ENCODE measurements at places on chromosomes 5 and 9.

GRCh38 chr5:90099099-90099498, 310.5 kb downstream of the CETN3 start:
- DNase-seq = no peak

DNA sequence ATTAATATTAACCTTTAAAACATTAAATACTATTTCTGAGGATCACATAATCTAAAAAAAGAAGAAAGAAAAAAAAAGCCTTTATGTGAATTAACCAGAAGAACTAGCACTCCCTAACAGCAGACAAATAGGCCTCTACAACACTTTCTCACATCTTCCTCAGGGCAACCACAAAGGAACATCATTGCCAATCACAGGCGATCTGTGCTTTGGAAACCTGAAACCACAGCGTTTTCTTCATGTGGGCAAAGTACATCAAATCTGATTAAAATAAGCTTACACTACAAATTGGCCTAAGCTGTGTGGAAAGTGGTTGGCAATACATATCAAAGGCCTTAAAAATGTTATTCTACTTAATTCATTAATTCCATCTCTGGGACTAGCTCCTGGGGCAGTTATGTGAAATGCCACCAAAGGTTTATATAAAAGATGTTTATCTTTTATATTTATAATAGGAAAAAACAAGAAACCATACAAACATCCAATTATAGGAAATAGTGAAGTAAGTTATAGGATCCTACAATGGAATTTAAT, 184.8 kb upstream of the TBCA start:
- peak; percentile 50 for DNase-seq

GRCh38 chr9:37428345-37428744, 5.8 kb downstream of the GRHPR start:
- DNase-seq = no peak

GRCh38 chr5:89908876-89909275, 500.7 kb downstream of the CETN3 start:
- no peak for DNase-seq

- no peak for DNase-seq
These were observed 333.3 kb downstream of the MAT2B start for GRCh38 chr5:163838738-163839137.

- no peak for DNase-seq
These were observed 230.2 kb downstream of the IRX1 start for GRCh38 chr5:3825531-3826451.

DNA sequence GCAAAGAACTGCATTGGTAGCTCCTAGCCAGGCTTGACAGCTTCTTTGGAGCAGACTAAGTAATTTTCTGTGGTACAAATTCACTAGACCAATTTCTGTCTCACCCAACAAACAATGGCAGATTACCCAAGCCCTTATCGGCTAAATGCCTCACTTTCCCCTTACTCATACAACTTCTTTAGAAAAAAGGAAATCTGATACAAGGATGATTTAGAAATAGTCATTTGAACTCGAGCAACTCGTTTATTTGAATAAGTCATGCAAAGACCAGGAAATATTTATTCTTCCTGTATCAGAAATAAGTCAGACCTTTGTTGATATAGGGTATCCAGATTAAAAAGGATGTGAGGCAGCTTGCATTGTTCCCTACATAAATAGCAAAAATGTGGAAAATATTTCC, 170.4 kb upstream of the CDH6 start:
- no peak for DNase-seq

- DNase-seq = no peak
These were observed 360.1 kb downstream of the KDM4C start for GRCh38 chr9:7117676-7118561.

- no peak for DNase-seq
These were observed 126.7 kb downstream of the C9orf50 start for GRCh38 chr9:129494113-129494789.

DNA sequence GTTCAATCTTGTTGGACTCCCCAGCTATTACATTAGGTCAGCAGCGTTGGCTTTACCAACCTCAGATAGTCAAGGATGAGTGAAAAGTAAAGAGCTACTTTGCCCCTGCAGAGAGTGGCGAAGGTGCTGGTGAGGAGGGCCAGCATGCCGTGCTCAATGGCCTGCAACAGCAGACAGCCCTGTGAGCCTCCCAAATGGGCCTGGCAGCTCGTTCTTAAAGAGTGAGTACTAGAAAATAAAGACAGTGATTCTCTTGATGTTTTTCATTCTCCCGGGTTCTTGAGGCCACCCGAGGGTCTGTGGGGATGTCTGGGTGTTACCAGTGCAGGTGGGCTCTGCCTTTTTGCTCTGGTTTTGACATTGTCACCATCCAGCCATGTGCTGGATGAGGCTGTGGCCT, 16.2 kb downstream of the GADD45G start:
- no peak for DNase-seq

DNA sequence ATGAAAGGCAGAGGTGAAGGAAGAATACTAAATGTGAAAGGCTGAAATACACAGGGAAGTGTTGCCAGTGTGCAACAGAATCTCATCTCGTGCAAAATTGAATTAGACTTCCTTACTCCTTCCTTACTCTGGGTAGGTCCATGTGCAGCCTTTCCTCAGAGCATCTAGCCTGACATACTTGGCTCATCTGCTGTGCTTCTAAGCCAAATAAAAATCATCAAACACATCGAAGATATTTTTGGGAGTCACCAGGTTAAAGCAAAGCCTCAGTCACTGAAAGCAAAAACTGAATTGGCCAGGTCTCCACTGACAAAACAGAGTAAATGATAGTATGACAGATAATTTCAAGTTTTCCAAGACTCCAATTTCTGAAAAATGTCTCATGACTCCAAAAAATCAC, 19.3 kb downstream of the STARD4 start:
- DNase-seq = no peak

DNA sequence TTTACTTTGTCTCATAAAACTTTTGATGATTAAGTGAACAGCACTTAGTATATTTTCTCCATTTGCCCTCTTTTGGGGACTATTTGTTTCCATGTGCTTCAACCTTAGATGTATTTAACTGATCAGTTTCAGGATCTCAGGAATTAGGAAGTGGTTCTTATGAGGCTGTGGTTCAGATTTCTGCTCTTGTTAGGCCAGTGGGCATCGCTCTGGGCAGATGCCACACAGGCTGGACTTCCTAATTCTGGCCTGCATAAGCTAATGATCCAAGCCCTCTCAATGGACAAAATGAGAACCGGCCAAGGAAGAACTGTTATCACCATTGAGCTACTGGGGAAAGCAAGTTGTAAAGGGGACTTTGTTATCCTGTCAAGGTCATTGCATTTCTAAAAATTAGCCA, 6.9 kb downstream of the ARHGAP26 start:
- DNase-seq = no peak

DNA sequence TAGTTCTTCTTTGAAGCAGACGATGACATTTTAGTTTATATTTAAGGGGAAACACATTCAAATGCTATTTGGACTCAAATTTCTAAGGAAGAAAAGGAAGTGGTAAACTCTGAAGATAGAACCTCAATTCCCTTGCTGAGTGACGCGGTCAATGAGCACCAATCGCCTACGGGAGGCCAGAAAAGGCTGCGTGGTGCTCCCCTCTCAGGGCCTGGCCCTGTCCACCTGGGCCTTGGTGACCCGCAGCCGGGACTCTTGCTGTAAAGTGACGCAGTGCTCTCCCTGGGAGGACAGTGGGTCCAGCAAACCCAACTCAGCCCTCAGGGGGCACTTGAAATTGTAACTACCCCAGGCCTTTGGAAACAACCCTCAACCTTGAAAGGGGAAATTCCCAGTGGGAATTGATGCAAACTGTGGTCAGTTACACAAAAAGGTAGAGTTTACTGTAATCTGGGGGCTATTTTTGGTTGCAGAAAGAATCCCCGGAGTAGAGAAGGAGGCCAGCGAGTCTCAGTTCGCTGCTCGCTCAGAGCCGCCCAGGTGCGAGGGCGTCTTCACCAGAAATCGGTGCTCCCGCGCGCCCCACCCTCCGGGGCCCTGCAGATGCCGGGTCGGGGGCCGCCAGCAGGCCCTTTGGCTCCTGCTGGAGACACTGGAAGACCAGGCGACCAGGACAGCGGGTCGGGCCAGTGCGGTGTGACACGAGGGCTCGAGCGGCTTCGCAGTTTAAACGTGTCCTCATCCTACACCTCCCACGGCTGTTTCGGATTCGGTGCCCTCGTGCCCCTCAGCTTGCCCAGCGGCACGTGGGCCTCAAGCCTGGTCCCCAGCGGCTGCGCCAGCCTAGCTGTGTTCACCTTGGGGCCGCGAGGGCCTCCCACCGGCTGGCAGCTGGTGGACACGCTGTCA, 1.4 kb upstream of the ANKRD33B start:
- DNase-seq = no peak

GRCh38 chr5:141685591-141685990, 3.6 kb upstream of the ARAP3 start:
- no peak for DNase-seq

- DNase-seq = no peak
These were observed 35.7 kb upstream of the LHX2 start for GRCh38 chr9:123975871-123976270.

DNA sequence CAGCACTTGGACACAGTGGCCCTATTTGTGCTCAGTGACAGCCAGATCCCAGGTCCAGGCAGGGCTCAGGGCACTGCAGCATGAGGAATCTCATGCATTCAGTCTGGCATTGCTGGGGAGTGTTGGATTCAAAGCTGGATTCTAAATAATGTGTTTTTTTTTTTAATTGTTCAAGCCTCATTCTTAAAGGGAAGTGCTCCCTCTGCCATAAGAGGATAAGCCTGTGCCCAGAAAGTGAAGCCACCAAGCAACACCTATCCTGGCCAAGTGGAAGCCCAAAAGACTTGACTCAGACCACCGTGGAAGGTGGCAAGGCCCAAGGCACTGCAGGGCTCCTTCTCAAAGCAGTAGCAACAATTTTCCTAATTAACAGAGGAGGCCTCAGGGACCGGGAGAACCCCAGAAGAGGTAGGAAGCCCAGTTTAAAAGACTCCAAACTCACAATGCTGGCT, 135.6 kb downstream of the ACTL7B start:
- DNase-seq = no peak

GRCh38 chr9:93633492-93634221, 57.3 kb downstream of the PHF2 start:
- DNase-seq = peak; percentile 33

GRCh38 chr5:80757290-80757689, 102.5 kb upstream of the DHFR start:
- no peak for DNase-seq

- DNase-seq = no peak
These were observed 59.3 kb upstream of the SELENOP start for GRCh38 chr5:42870882-42871418.

- peak; percentile 26 for DNase-seq
These were observed 1.1 kb upstream of the ANP32B start for GRCh38 chr9:97981846-97982682.

GRCh38 chr5:149822301-149822700, 92.2 kb downstream of the PPARGC1B start:
- DNase-seq = no peak

GRCh38 chr5:131328536-131329285, 64.9 kb downstream of the CDC42SE2 start:
- DNase-seq = no peak

GRCh38 chr5:122785294-122785693, 10.4 kb downstream of the SNX2 start:
- no peak for DNase-seq

DNA sequence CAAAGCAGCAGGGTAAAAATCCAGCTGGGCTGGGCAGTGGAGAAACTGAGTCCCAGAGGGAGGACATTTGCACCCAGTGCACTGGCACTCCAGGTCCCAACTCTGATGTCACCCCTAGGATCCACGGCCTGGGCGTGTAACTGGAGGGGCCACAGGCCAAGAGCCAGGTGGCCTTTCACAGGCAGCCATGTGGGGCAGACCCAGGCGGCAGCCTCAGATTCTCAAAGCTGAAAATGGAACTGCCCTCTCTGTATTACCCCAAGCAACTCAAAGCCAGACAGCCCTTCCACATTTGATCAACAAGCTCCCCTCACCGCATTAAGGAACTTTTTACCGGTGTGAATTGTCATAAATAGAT, 46.7 kb downstream of the RASGEF1C start:
- DNase-seq = no peak

- no peak for DNase-seq
These were observed 454.9 kb downstream of the ENC1 start for GRCh38 chr5:74185599-74185998.

DNA sequence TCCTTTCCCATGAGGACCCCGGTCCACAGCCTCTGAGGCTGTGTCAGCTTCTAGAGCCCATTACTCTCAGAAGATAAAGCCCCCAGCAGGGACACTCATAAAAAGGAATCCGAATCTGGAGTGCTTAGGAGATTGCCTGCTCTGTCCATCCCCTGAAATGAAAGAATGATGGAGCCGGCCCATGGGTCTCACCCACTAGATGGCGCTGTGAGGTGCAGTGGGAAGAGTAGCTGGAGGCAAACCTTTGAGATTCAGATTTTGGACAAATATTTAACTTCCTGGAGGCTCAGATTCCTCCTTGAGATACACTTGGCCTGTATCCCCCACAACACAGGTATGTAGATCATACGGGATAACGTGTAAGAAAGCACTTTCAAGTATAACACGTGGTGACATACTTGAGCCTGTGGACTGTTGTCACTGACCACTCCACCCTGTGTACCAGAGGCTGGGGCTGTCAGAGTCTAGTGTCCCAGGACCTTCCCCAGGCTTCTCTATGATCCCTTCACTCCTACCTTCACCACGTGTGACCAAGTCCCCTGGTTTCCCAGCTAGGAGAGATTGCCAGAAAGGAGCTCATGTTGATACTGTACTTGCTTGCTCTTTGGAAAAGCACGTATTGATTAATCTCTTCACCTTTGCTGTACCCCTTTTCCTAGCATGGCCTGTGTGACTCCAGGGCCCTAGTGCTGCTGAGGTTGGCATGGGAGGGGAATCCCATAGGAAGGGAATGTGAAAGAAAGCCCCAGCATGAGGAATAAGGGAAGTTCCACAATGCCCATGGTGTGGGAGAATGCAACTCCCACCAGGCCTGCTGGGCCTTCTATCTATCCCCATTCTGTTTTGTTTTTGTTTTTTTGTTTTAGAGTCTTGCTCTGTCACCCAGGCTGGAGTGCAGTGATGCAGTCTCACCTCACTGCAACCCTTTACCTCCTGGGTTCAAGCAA, 32.1 kb downstream of the TRMO start:
- peak; percentile 51 for DNase-seq

DNA sequence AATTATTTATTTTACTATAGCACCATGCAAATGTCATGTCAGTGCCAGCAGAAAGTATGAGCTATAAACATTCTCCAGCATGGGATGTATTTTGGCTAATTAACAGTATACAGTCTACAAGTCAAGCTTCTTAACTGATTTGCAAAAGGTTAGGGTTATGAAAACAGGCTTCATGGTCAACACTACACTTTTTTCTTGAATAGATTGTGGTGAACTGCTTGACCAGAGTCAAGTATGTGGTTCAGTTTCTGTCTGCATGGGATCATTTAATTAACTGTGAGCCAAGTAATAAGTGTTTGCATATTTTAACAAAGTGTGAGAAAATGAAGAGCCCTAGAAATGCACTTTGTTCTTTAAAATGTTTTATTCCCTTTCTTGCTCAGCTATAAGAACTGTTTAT, 14.5 kb upstream of the GNAQ start:
- DNase-seq = no peak

GRCh38 chr5:149228618-149229297, 42.9 kb upstream of the AFAP1L1 start:
- DNase-seq = no peak
